Kidney (tissue), 22 donors: ENCODE measurements at places on chromosomes 16 and 17. TPM values are rescaled to one million over a fixed set of nuclear protein-coding genes. Genes with fewer than 3 reads are reported as not detected.

Gene ABAT
- 9.6 TPM for total RNA-seq

Gene ACTG1
- 2,632 TPM for total RNA-seq

Gene MSLN
- 19.4 TPM for total RNA-seq

GRCh38 chr17:43900183-43900857 is 7.0 kb downstream of the MPP2 start:
- H3K4me3 ChIP-seq, result peak overlapping the region; percentile 59
- no peaks in the 10 kb centered on the region for H3K36me3 ChIP-seq
- DNase-seq, result peak; percentile 94
- H3K27me3 ChIP-seq, result no peaks in the 10 kb centered on the region
- H3K27ac ChIP-seq, result no peak overlapping the region

- H3K27ac ChIP-seq, result no peak overlapping the region
- H3K36me3 ChIP-seq, result no peaks in the 10 kb centered on the region
- H3K4me3 ChIP-seq, result no peak overlapping the region
- no peaks in the 10 kb centered on the region for H3K27me3 ChIP-seq
- no peak for DNase-seq
Measured at GRCh38 chr16:83574388-83574787, 233.4 kb upstream of the HSBP1 start.

- H3K27ac ChIP-seq, result no peak overlapping the region
- H3K27me3 ChIP-seq, result no peaks in the 10 kb centered on the region
- H3K4me3 ChIP-seq, result no peak overlapping the region
- DNase-seq, result no peak
- H3K4me1 ChIP-seq, result no peaks in the 10 kb centered on the region
- no peaks in the 10 kb centered on the region for H3K36me3 ChIP-seq
Measured at GRCh38 chr16:58440131-58440530, 47.9 kb downstream of the GINS3 start.

GRCh38 chr17:81958633-81959342 is 2.2 kb downstream of the NOTUM start:
- H3K4me1 ChIP-seq, result peaks cover 3% of the 10 kb centered on the region
- H3K36me3 ChIP-seq, result no peaks in the 10 kb centered on the region
- no peak overlapping the region for H3K27ac ChIP-seq
- peaks cover 13% of the 10 kb centered on the region for H3K27me3 ChIP-seq
- no peak for DNase-seq

DNA sequence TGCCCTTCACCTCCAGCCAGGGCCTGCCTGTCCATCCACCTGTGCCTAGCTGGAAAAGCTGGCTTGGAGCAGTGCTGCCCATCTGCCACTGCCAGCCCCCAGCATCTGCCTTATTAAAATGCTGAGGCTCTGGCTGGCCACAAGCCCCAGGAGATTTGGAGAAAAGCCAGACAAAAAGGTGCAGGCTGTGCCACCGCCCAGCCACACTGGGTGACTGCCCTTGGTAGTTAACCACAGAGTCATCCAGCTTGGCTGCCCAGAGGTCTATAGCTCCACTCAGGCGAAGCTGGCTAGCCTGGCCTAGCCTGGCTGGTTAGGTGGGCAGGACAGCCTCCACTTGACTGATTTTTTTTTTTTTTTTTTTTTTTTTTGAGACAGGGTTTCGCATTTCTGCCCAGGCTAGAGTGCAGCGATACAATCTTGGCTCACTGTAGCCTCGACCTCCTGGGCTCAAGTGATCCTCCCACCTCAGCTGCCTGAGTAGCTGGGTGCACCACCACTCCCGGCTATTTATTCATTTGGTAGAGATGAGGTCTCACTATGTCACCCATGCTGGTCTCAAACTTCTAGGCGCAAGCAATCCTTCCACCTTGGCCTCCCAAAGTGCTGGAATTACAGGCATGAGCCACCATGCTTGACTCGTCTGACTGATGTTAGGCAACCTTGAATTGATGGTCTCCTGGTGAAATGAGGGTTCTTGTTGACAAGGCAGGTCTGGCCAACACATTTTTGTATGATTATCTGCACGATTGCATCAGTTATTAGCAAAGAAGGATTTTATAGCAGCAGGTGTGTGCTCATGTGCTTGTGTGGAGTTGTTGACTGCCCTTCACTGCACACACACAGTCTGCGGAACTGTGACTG is 103.8 kb downstream of the RAB11FIP4 start:
- peaks cover 51% of the 10 kb centered on the region for H3K4me1 ChIP-seq
- no peak for DNase-seq
- no peak overlapping the region for H3K4me3 ChIP-seq

DNA sequence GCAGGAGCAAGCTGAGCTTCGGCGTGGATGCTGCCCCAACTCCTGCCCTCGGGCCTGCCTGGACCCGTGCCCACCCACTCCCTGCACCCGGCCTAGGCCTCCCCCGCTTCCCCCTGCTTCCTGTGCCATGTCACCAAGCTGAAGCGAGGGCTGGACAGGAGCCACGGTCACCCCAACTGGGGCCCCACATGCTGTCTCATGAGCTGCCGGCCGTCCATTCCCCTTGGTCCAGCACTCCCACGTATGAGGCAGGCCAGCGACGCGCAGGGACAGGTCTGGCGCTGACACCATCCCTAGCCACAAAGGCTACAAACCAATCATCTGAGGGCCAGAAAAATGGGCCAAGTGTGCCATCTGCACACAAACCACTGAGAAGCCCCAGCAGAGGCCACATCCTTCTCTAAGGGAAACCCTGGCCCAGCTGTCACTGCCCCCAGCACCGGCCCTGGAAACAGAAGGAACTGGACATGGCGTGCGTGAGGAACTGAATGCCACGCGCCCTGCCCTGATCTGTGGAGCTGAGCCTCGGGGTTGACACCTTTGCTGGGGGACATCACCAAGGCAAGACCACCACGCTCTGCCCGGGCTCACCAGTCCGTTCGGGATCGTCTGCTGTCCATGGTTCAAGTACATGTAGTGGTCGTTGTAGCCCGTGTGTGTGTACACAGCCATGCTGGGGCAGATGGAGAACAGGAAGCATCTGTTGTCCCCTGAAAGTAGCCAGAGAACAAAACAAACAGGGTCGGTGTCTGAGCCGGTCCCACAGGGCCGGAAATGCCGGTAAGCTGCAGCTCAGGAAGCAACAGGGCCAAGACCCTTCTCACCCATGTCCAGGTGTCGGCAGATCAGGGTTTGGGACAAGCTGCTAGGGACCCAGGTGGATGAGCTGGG is 22.2 kb downstream of the MEAK7 start:
- H3K4me3 ChIP-seq, result no peak overlapping the region
- DNase-seq, result peak; percentile 26
- no peaks in the 10 kb centered on the region for H3K27me3 ChIP-seq
- peaks cover 4% of the 10 kb centered on the region for H3K4me1 ChIP-seq
- no peak overlapping the region for H3K27ac ChIP-seq

- no peak overlapping the region for H3K4me3 ChIP-seq
- no peak for DNase-seq
- no peak overlapping the region for H3K27ac ChIP-seq
- no peaks in the 10 kb centered on the region for H3K36me3 ChIP-seq
- H3K27me3 ChIP-seq, result no peaks in the 10 kb centered on the region
- no peaks in the 10 kb centered on the region for H3K4me1 ChIP-seq
Measured at GRCh38 chr16:83268169-83268568, 539.6 kb upstream of the HSBP1 start.

DNA sequence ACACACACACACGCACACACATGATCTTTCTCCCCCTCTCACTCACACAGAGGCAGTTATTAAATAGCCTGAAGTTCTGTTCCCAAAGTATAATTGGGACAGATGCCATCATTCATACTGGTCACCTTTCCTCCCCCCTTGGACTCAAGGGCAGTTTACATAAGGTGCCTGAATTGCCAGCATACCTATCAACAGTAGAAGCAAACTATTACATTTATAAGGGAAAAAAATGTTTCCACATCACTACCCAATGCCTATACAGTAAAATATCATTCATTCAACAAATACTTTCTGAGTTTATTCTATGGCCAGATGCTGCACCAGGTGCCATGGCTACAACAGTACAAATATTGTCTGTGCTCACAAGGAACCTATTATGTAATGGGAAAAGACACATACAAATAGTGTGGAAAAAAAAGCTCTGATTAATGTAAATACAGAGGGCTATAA is 6.3 kb downstream of the CNTD1 start:
- H3K27ac ChIP-seq, result peak overlapping the region; percentile 73
- DNase-seq, result no peak
- no peaks in the 10 kb centered on the region for H3K27me3 ChIP-seq
- H3K36me3 ChIP-seq, result no peaks in the 10 kb centered on the region
- H3K4me3 ChIP-seq, result no peak overlapping the region

DNA sequence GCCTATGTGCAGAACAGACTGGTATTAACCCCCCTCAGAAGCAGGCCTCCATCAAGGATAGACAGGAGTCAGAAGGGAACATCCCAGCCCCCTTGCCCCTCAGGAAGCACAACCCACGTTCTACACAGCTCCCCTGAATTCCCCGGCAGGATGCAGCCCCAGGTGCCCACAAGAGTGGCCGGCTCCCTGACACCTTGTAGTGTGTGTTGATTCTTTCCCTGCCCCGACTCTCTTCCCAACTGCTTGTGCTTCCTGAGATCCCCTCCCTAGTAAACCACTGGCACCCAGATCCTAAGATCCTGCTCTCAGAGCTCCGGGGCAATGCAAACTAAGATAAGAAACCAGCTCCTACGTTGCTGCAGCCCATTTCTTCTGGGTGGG is 34.8 kb upstream of the LITAF start:
- DNase-seq, result no peak
- no peaks in the 10 kb centered on the region for H3K27me3 ChIP-seq
- no peaks in the 10 kb centered on the region for H3K36me3 ChIP-seq
- no peak overlapping the region for H3K4me3 ChIP-seq

DNA sequence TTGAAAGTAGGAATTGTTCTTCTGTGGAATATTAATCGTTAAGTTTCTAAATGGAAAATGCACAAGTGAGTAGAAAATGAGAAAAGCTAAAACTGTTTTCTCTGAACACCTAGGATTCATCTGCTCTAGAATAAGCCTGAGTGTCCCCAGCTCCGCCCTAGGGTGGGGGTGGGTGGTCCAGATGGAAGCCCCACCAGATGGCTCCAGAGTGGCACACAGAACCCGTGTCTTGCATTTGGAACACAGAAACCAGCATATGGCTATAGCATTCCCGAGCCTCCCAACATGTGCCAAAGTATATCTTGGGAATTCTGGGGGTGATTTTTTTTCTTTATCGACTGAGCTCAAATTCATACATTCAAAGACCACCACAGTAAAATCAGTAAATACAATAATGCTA is 517.7 kb upstream of the PSMD7 start:
- no peak overlapping the region for H3K4me3 ChIP-seq
- no peaks in the 10 kb centered on the region for H3K36me3 ChIP-seq
- no peak overlapping the region for H3K27ac ChIP-seq
- no peaks in the 10 kb centered on the region for H3K4me1 ChIP-seq
- H3K27me3 ChIP-seq, result no peaks in the 10 kb centered on the region
